ENCODE measurements at places on chromosomes 4 and X.

GRCh38 chrX:107227780-107228485 is 21.5 kb downstream of the DNAAF6 start:
- no peak for DNase-seq

- DNase-seq: no peak
These were observed 4.7 kb downstream of the PTTG2 start for GRCh38 chr4:37964734-37965457.

GRCh38 chrX:5998456-5998855 is 230.2 kb downstream of the NLGN4X start:
- DNase-seq: no peak

DNA sequence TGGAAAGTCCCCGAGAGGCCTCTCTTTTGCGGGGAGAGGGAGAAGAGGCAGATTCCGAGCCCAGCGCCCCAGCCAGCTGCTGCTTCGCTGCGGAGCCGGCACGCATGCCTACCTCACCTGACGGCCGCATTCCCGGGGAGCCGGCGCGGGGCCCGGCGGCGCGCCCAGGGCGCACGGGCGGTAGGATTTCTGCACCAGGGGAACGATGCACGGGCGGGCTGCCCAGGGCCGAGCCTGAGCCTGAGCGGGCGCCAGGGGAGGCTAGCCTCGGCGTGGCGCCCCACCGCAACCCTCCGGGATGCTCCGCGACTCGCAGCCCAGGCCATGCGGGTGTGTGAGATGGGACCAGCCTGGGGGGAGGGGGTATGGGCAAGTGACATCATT is 81.3 kb upstream of the SCML1 start:
- DNase-seq: no peak

- no peak for DNase-seq
These were observed 120.6 kb upstream of the MBNL3 start for GRCh38 chrX:132609362-132609848.

- DNase-seq: no peak
These were observed 996.1 kb downstream of the PDHA2 start for GRCh38 chr4:96835991-96836390.

GRCh38 chrX:80432863-80433262 is 12.6 kb downstream of the TENT5D start:
- no peak for DNase-seq

GRCh38 chr4:74087481-74087880 is 11.5 kb downstream of the CXCL2 start:
- no peak for DNase-seq

Data from activated T-helper 1 cell treated with anti-CD3 and anti-CD28 coated beads, Interleukin-12 subunit alpha, Interleukin-12 subunit beta, Interleukin-2, Interleukin-4 antibody, amounts not matched to agents 30 ng/mL and 10 ng/mL and 1 ng/mL, durations not matched to agents 14 hours and 24 hours and 36 hours (primary cell).